Midbrain (tissue), 1 donor: ENCODE measurements at places on chromosomes 5 and 9.

GRCh38 chr9:122936464-122936863, 4.4 kb upstream of the RABGAP1 start:
- DNase-seq: no peak

DNA sequence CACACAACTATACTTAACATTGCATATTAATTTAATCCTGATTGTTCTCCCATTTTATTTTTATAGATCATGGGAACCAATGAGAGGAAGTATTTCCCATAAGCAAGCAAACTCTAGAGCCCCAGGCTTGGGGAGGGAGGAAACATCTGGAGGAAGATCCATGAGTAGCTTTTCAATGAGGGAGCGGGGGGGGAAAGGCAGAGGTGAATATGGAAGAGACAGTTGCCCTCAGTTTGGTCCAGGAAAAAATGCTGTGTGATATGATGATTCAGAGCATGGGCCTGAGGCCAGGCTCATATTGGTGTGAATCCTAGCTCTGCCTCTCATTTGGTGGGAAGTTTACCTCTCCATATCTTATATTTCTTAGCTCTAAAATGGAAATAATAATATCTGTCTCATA, 42.2 kb upstream of the ALDOB start:
- no peak for DNase-seq

GRCh38 chr5:149834246-149834855, 104.2 kb downstream of the PPARGC1B start:
- peak; percentile 46 for DNase-seq

GRCh38 chr5:107874795-107875194, 204.1 kb upstream of the EFNA5 start:
- no peak for DNase-seq

DNA sequence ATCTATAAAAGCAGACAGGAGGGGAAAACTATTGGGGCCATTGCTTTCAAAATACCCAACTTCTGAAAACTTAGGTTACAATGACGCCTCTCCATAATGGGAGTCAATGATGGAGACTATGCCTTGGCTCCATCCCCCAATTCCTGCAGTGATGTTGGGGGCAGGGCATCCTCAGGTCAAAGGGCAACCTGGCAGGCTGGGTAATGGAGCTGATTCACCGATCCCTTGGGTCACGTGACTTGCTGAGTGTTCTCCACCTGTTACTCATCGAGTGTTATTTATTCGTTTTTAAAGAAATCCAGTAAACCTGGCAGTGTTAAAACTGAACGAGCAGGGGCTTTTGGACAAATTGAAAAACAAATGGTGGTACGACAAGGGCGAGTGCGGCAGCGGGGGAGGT, 244.4 kb downstream of the FAM114A2 start:
- DNase-seq: no peak

DNA sequence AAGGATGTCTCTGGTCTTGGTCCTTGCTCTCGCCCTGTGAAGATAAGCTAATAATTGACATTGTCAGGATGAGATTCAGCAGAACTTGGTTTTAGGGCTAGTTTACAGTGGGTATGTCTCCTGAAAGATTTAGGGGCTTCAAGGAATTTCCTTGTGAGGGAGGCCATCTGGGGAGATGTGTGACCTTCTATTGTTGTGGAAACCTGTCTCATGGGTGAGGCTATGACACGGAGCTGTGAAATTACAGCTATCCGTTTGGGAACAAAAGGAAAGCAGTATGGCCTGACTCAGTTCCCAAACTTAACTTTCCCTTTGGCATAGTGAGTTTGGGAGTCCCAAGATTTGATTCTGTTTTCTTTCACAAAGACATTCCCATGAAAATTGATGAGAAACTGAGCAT, 142.0 kb downstream of the PARP8 start:
- DNase-seq: no peak

DNA sequence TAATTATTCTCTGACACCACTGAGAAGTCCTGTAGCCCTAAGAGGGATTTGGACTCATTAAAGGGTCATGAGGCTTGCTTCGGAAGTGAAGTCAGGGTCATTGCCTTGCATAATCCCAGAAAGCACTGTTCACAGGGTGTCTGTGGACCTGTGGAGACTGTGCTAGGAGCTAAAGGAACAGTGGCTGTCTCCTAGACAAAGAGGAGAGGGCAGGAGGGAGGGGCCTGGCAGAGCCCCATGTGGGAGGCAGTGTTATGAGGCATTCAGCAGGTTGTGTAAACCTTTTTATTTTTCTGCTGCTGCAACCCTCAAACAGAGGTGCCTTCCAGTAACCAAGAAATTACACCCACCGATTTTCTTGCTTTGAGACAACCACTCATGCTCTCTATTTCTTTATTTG, 3.3 kb downstream of the TMEM174 start:
- DNase-seq: no peak

GRCh38 chr5:88820581-88820980, 62.4 kb downstream of the MEF2C start:
- DNase-seq: no peak

DNA sequence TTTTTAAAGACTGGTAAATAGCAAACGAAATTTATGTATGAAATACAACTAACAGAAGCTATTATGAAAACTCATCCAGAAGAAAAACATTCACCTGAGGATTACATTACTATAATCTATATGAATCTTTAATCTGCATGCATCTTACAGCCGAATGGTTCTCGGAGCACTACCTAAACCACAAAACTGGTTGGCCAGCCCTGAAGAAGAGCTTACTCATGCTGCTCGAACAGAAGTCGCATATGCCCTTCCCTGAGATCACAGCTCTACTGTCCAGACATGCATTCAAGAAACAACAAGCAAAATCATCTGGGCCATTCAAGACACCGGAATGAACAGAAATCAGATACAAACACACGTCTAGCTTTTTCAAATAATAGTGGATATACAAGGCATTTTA, 931.0 kb upstream of the DMAC1 start:
- DNase-seq: no peak

GRCh38 chr9:86072394-86072877, 26.9 kb downstream of the GOLM1 start:
- no peak for DNase-seq

DNA sequence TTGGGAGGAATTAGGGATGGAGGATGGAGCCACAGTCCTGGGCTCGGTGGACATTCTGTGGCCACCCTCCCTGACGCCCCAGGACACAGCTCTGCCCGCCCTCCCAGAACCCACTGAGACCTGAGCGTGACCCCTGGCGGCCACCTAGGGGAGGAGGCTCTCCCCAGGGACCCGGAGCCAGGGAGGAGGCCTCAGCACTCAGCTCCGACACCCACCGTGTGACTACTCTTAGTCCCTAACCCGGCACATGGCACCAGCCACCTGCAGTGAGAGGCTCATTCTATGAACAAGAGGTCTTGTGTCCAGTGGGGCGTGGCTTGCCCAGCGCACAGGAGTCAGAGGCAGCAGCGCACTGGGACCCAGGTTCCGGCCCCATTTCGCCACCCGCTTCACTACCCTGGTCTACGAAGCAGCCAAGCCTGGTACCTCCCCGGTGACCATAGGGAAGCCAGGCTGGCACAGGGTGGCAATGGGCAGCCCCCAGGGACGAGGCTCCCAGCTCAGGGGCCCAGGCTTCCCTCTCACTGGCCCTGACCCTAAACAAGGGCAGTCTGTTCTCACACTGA, 10.2 kb downstream of the SARDH start:
- DNase-seq: no peak
